Inflammatory macrophage treated with lipopolysaccharide for 4 hours (primary cell): ENCODE measurements at places on chromosomes 7 and 10.
A peak's percentile ranks its signal among the peaks of the same experiment; 100 is the strongest.

- DNase-seq, result no peak
Observed at GRCh38 chr7:73894166-73894565, 33.2 kb downstream of the TMEM270 start.

- DNase-seq, result no peak
Observed at GRCh38 chr10:47033541-47034270, 122.5 kb downstream of the PTPN20 start.

- DNase-seq, result no peak
Observed at GRCh38 chr10:89940076-89940475, 238.7 kb downstream of the KIF20B start.

DNA sequence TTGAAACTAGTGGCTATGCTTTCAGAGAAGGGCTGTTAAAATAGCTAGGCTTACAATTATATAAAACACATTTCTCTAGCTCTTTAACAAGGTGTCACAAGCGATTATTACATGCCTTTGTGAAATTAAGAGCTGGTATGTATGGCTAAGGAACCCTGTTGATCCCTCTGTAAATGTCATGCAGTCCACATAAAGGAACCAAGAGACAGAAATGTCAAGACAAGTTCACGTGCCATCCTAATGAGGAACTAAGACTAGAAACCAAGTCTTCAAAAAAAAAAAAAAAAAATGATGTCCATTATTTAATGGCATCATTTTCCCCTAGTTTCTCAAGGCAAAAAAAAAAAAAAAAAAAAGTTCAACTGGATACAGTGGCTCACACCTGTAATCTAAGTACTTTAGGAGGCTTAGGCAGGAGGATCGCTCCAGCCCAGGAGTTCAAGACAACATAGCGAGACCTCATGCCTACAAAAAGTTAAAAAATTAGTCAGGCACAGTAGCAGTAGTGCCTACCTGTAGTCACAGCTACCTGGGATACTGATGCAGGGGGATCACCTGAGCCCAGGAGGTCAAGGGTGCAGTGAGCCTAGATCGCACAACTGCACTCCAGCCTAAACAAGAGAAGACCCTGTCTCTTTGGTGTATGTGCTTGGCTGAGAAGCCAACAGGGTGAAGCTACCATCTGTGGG, 63.4 kb downstream of the SRPK2 start:
- DNase-seq, result peak; percentile 80

GRCh38 chr10:12504628-12505027, 155.3 kb downstream of the CAMK1D start:
- no peak for DNase-seq

- DNase-seq, result no peak
Observed at GRCh38 chr10:131020775-131021174, 290.7 kb downstream of the TCERG1L start.
